ENCODE measurements at places on chromosomes 12 and 14.

DNA sequence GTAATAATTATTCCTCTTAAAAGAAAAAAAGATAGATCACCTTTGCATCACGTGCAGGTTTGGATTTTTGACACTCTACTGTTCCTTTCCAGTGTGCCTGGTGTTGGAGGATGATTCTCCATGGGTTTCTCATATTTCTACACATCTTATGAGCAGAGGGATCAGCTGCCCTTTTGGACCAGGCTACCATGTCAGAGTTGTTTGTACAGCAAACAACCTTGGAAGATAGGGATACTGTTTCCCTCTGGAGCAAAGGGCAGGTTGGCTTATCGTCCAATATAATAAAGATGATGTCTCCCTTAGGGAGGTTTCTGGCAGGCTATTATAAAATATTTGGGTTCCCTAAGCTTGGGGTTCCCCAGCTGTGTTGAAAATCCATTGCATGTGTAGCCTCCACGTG is 42.1 kb downstream of the DAO start:
- no peak for DNase-seq

- DNase-seq: no peak
These were observed 83.2 kb upstream of the FERMT2 start for GRCh38 chr14:53034036-53034435.

- no peak for DNase-seq
These were observed 59.7 kb downstream of the CAPZA3 start for GRCh38 chr12:18797604-18798003.

DNA sequence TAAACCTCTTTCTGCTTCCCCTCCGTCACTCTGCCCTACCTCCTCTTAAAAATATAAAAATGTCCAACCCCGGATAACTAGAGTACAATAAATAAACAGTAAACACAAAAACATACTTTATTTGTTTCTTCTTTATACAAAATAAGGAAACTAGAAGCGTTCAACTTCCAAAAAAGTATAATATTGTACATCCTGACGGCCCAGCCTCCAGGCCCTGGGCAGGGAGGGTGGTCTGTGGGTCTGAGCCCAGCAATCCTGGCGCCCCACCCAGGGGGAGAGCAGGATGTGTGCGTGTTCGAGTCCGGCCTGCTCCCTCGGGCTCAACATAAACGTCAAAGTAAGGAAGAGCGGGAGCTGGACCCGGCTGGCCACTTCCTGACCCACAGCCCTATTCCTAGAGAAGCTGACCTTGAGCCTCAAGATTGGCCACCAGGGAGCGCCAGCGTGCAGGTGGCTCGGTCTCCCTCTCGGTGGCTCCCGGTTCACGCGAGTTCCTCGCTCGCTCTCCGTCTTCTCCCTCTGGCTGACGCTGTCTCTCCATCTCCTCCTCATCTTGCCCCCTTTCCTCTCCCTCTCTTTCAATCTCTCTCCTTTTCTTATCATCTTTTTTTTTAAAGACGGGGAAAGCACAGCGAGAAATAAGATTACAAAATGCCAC is 9.4 kb downstream of the LHX5 start:
- DNase-seq: peak; percentile 53

- DNase-seq: no peak
These were observed 41.8 kb downstream of the CACNA1C start for GRCh38 chr12:2094597-2094996.

DNA sequence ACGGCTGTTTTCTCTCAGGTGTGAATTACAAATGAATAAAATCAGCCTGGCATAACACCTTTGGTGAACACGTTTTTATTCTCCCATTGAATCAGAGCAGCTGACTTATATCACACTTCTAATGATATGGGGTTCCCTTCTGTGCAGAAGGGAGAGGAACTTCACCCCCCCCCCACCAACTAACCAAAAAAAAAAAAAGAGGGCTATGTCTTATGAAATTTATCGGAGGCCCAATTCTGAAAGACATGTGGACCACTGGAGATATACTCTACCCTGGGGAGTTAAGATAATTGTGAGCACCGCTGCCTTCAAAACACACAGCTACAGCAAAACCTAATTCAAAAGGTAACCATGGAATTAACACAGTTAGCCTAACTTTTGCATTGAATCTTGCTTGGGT is 4.6 kb downstream of the BCL11B start:
- DNase-seq: no peak

DNA sequence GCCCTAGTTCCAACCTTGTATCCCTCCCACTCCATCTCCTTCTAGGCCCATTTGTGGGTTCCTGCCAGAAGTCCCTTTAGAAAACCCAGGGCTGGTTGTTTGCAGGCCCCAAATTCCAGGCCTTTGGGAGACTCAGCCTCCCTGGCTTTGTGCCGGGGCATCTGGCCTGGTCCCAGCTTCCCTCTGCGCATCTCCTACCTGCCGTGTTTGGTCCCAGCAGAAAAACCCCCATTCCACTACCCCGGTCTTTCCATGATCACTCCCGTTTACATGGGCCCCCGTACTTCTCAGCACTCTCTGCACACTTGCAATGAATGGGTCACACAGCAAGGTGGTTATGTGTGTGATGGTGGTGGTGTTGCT is 15.3 kb downstream of the KMT5A start:
- no peak for DNase-seq

- no peak for DNase-seq
These were observed 136.9 kb upstream of the PARP11 start for GRCh38 chr12:4009979-4010704.

GRCh38 chr14:67571275-67571990 is 28.6 kb downstream of the PIGH start:
- no peak for DNase-seq

GRCh38 chr12:74418573-74418972 is 119.1 kb upstream of the ATXN7L3B start:
- no peak for DNase-seq

- DNase-seq: no peak
These were observed 132.2 kb upstream of the HIF1A start for GRCh38 chr14:61563162-61563511.

DNA sequence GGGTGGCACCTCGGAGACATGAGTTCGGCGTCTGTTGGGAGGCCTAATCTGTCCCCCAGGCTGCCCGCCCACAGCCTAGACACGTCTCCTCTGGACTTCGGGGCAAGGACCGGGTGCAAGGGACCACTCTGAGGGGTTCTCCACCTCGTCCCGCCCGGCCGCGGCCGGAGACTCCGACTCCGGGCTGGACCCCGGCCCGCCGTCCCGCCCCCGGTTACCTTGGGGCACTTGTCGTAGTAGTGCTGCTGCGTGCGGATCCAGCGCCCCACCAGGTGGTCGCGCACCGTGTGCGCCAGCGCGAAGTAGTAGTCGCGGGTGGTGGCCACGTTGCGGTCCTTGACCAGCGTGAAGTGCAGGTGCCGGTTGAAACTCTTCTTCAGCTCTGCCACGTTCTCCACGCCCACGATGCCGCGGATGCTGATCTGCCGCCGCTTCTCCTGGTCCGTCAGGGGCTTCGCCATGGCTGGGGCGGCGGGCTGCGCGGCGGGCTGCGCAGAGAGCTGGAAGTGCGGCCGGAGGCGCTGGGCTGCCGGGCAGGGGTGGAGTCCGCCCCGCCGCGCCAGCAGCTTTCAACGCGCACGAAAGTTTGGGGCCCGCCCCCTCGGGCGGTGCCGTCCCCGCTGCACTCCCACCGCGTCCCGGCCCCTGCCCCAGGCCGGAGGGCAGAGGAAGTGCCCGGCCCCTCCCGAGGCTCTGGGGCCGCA is at the start of gene PYGL:
Gene PYGL, minus strand, starts transcription at position 541 of the 704 bp plus-strand sequence. Its CDS starts 80 bp downstream, at position 461.
- no peak for DNase-seq

DNA sequence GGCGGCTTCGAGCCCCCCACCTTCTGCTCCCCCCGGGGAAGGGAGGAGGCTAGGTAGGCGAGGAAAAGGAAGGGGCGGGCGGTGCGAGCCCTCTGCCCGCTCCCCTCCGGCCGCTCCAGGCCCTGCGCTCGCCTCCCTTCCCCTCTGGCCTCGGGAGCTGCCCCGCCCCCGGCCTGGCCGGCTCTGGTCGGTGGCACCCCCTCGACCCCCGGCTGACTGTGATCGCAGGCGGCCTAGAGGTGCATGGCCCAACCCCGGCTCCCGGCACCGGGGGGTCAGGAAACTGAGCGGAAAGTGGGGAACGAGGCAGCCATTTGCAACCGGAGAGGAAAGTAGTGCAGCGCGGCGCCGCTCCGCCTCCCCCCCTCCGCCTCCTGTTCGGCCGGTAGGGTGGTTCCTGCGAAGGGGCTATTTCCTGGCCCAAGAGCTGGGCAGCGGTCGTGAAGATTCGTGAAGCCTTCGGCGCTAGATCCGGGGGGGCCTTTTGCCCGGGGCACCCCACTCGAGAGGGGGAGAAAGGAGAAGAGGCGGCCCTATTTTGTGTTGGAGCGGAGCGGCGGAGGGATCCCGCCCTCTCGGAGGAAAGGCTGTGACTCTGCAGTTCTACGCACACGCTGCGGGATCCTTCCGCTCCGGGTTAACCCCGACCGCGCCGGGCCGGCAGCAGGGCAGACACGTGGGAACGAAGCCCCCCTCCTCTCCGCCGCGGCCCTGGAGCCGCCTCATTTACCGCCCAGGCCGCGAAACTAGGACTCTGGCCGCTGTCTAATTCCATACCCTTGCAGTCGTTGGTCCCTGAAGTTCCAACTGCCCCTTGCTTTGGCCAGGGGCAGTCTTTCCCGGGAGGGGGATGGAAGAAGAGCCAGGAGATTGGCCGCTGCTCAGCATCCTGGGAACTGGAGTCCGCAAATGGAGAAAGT is at the start of gene KMT2D:
Gene KMT2D, minus strand, starts transcription at position 558 of the 920 bp plus-strand sequence. CDS start 5,470 bp downstream, outside the sequence.
- peak; percentile 94 for DNase-seq

DNA sequence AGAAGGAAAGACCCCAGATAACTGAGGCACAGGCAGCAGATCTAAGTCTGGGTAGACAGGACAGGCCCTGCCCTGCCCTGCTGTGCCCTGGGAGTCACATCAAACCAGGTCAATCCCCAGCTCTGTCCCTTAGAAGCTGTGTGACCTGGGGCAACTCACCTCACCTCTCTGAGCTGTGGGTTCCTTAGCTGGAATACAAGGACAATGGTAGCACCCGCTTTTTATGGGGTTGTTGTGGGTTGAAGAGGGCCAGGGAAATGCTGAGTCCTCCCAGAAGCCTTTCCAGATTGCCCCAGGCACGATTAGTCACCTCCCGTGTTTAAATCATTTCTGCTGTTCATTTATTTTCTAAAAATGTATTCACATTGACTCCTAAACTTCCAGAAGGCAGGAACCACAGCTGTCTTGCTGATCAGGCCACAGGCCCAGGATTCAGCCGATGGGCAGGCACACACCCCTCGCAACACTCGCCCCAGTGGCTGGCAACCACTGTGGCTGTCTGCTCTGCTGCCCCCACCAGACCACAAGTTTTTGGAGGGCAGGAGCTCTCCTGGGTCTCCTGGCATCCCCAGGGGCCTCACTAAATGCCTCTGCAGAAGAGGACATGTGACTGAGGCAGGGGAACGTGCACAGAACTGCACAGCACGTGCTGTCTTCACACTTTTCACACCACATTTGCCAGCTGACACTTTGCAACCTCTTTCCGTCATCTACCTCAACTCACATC is 3.0 kb downstream of the SELPLG start:
- no peak for DNase-seq

GRCh38 chr12:96359328-96359727 is 40.9 kb downstream of the CDK17 start:
- no peak for DNase-seq

DNA sequence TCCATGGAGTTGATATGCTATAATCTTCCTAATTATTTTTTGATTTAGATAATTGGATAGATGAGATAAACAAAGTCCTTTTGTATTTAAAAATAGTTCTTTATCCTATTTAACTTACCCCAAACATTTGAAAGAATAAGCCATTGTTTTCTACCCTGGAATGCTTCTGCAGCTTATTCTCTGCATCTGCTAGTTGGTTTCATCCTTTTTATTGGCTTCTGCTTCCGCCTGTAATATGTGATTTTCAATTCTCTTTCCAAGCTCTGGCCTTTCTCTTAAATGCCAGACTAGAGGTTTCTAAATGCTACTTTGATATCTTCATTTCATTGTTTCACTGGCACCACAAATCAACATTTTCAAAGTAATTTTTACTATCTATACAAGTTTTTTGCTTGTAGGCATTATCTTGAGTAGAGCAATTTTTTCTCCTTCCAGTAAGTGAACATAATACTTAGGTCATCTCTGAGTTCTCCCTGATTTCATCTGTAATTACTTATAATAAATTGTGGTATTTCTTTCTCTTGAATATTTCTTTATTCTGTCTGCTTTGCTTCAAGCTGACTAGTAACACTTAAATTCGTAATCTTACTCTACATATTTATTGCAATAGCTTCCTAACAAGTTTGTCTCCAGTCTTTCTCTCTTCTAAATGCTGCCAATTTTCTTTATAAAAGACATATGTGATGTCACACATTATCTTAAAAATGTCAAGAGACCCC is 958.4 kb downstream of the SLC6A15 start:
- no peak for DNase-seq

DNA sequence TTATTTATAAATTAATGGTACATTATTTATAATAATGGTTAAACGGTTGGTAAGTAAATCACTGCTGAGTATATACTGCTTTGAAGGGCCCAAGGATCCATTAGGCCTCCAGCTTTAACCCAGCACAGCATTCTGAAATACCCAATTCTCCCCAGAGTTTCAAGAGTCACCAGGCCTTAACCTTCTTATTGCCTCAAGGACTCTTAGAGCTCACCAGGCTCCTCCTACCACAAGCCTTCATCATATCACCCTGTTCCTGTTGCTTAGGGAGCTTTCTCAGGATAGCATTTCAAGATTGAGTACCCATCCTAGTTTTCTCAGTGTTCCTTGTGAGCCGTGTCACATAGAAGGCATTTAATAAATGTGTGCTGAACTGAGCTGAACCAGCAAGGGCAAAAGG is 242.5 kb downstream of the FBXL14 start:
- DNase-seq: no peak

DNA sequence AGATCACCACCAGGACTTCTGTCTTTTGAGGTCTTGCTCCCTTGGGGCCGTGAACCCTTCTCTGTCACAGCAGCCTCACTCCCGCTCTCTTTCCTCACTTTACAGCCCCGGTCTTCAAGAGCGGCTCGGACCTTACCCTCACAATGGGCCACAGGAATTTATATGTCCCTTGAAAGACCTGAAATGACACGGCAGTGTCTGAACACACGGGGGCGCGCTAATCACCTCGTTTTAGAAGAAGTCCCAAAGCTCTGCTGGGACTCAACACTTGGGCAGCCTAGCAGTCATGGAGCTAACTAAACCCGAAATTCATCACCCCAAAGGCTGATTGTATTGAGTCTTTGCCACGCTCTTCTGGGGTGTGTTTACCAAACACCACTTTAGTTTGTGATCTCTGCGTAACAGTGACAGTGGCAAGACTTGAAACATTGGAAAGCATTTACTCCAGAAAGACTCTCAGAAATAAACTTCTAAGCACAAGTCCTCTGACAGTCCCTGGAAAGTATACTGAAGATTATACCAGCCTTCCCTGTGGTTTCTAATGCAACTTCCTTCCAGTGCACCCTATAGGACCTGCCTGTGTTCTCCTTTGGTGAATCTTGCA is 29.0 kb downstream of the SERPINA11 start:
- DNase-seq: peak; percentile 31

DNA sequence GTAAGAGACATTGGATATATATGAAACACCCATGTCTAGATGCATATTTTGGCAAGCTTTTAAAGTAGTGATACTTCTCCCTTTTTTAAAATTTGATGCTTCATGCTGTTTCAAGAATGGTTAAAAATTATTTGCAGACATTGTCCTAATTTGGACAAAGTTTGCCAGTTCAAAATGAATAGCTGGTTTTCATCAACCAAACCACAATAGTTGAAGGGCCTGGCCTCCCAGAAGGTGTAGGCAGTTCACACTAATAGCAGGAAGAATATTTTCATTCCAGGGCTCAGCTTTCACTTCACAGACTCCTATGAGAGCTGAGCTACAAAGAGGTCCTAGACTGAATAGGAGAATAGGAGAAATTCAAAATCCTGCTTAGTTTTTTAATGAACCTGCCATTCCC is 78.7 kb downstream of the STXBP6 start:
- no peak for DNase-seq

All from left renal cortex interstitium (tissue), 4 donors.